ENCODE measurements at places on chromosomes 3 and 15. TPM values are rescaled to one million over a fixed set of nuclear protein-coding genes. Genes with fewer than 3 reads are reported as not detected.

KNG1 gene
- not detected for total RNA-seq

SEMA6D gene
- 13.5 TPM for total RNA-seq

NR1I2 gene
- not detected for total RNA-seq

CDHR4 gene
- total RNA-seq, result not detected

TNIK gene
- 9.6 TPM for total RNA-seq

- H3K27ac ChIP-seq, result no peak overlapping the region
- no peaks in the 10 kb centered on the region for H3K27me3 ChIP-seq
- peaks cover 18% of the 10 kb centered on the region for H3K4me1 ChIP-seq
- DNase-seq, result peak; percentile 13
- no peaks in the 10 kb centered on the region for H3K36me3 ChIP-seq
- H3K4me3 ChIP-seq, result no peak overlapping the region
Measured at GRCh38 chr3:48268936-48269561, 28.1 kb downstream of the ZNF589 start.

DNA sequence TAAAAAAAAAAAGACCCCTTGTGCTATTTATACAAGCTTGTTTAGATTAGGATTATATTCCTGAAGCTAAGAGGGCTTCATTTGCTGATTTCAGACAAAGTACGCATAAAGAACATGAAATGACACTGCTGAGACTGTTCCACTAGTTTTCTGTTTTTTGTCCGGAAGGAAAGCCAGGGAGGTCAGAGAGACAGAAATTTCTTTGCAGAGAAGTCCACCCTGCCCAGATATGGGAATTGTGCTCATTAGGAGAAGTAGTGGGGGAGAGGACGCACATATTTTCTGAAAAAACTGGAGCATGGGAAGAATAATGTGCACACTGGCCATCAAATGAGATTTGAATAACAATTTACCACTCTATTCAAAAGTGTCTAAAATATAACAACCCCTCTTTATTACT, 220.9 kb upstream of the ICE2 start:
- DNase-seq, result no peak
- H3K36me3 ChIP-seq, result no peaks in the 10 kb centered on the region
- peaks cover 11% of the 10 kb centered on the region for H3K4me1 ChIP-seq
- no peak overlapping the region for H3K4me3 ChIP-seq
- H3K27ac ChIP-seq, result no peak overlapping the region
- no peaks in the 10 kb centered on the region for H3K27me3 ChIP-seq

- DNase-seq, result no peak
- H3K4me1 ChIP-seq, result peaks cover 18% of the 10 kb centered on the region
- H3K27me3 ChIP-seq, result no peaks in the 10 kb centered on the region
- no peak overlapping the region for H3K27ac ChIP-seq
- no peaks in the 10 kb centered on the region for H3K36me3 ChIP-seq
- H3K4me3 ChIP-seq, result no peak overlapping the region
Measured at GRCh38 chr3:124759666-124760401, 29.6 kb downstream of the UMPS start.

GRCh38 chr3:34283751-34284150, 485.3 kb downstream of the PDCD6IP start:
- H3K4me1 ChIP-seq, result no peaks in the 10 kb centered on the region
- no peak for DNase-seq
- no peaks in the 10 kb centered on the region for H3K27me3 ChIP-seq
- H3K27ac ChIP-seq, result no peak overlapping the region

DNA sequence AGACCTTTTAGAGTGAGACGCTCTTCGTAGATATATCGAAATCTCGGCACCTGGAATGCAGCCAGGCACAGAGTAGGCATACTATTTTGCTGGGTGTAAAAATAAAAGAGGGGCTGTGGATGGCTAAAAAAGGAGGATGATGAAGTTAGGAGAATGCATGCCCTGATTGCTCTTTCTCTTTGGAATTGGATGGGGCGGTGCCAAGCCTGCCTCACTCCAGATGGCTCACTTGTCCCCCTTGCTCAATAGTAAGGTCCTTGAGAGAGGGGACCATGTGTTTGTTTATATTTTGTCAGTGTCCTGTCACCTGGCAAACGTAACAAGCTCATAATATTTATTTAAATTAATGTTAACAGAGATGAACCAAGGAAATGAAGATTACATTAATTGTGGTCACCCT, 33.0 kb downstream of the SNRK start:
- no peaks in the 10 kb centered on the region for H3K27me3 ChIP-seq
- DNase-seq, result no peak
- H3K36me3 ChIP-seq, result no peaks in the 10 kb centered on the region
- peaks cover 55% of the 10 kb centered on the region for H3K4me1 ChIP-seq

- no peak overlapping the region for H3K27ac ChIP-seq
- no peaks in the 10 kb centered on the region for H3K27me3 ChIP-seq
- H3K4me3 ChIP-seq, result no peak overlapping the region
- no peak for DNase-seq
- H3K4me1 ChIP-seq, result peaks cover under 1% of the 10 kb centered on the region
- H3K36me3 ChIP-seq, result no peaks in the 10 kb centered on the region
Measured at GRCh38 chr15:60701261-60702019, 222.5 kb upstream of the ICE2 start.

GRCh38 chr3:71191031-71191482, 392.5 kb downstream of the FOXP1 start:
- H3K36me3 ChIP-seq, result no peaks in the 10 kb centered on the region
- H3K27me3 ChIP-seq, result no peaks in the 10 kb centered on the region
- DNase-seq, result no peak
- H3K4me1 ChIP-seq, result peaks cover 13% of the 10 kb centered on the region
- H3K4me3 ChIP-seq, result no peak overlapping the region

GRCh38 chr3:58464866-58465265, 27.0 kb upstream of the KCTD6 start:
- no peak overlapping the region for H3K4me3 ChIP-seq
- no peaks in the 10 kb centered on the region for H3K27me3 ChIP-seq
- no peaks in the 10 kb centered on the region for H3K36me3 ChIP-seq

DNA sequence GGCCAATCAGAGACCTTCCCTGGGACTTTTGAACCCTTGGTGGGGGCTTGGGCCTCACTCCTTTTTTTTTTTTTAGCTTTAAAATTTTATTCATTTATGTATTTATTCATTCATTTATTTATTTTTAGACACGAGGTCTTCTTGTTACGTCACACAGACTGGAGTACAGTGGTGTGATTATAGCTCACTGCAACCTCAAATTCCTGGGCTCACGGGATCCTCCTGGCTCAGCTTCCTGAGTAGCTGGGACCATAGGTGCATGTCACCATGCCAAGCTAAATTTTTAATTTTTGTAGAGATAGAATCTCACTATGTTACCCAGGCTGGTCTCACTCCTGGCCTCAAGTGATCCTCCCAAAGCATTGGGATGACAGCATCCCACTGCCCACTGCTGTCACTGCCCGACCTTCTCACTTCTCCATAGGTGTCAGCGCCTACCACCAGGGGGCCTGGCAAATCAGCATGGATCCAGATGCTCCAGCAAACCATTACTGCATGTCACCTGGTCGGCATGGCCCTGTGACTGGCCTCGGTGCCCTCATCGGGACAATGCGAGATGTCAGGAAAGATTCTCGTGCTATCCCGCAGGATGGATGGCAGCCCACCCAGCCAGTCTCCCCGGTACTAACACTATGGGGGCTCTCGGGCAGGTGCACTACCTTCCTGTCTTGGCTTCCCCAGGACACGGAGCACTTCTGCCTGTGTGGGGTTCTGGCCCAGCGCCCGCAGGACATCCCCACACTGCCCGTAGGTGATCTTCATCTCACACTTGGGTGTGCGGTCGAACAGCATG, 3.0 kb downstream of the MYL3 start:
- no peak for DNase-seq
- H3K4me1 ChIP-seq, result peaks cover 5% of the 10 kb centered on the region
- H3K36me3 ChIP-seq, result no peaks in the 10 kb centered on the region
- H3K4me3 ChIP-seq, result no peak overlapping the region
- H3K27ac ChIP-seq, result no peak overlapping the region

GRCh38 chr3:31565288-31565687, 32.6 kb downstream of the STT3B start:
- H3K4me3 ChIP-seq, result no peak overlapping the region
- no peak for DNase-seq
- H3K4me1 ChIP-seq, result peaks cover 51% of the 10 kb centered on the region
- H3K36me3 ChIP-seq, result no peaks in the 10 kb centered on the region

DNA sequence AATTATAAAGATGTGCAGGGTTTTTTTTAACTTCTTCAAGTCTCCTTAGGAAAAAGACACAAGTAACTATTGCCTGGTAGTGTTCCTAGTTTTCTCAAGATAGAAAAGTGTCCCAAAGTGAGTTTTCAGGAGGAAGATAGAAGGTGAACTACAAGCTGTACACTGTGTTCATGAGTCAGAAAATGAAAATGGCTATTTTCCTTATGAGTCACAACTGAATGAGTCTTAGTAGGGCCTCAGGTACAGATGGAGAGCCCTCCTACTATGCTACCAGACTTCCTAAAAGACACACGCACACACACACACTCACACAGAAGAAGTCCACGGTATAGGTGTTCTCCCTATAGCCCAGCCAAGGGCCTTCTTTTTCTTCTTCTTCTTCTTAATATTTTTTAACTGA, 3.1 kb downstream of the MYO1E start:
- no peak overlapping the region for H3K4me3 ChIP-seq
- DNase-seq, result no peak
- H3K27ac ChIP-seq, result no peak overlapping the region
- H3K36me3 ChIP-seq, result no peaks in the 10 kb centered on the region
- H3K27me3 ChIP-seq, result no peaks in the 10 kb centered on the region

GRCh38 chr3:42371776-42372175, 38.6 kb downstream of the LYZL4 start:
- no peak overlapping the region for H3K4me3 ChIP-seq
- DNase-seq, result no peak
- H3K36me3 ChIP-seq, result no peaks in the 10 kb centered on the region
- no peaks in the 10 kb centered on the region for H3K4me1 ChIP-seq

DNA sequence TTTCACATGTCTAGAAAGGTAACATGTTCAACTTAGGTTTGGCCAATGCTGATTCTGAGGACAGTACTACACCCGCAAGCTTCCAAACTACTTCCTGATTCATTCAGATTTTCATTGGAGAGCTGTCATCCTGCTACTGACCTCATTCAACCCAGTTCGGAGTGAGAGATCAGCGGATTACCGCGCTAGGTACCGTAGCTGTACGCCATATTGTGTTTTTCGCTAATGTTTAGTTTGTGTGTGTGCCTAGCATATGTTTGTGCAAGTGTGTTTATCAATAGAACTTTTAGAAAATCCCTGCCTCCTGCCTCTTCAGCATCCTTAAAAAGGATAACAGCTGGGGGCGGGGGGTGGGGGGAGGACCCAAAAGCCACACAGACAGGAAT, 1.1 kb downstream of the ZBTB20 start:
- H3K4me3 ChIP-seq, result peak overlapping the region; percentile 91
- DNase-seq, result peak; percentile 78
- peaks cover 22% of the 10 kb centered on the region for H3K4me1 ChIP-seq
- peak overlapping the region; percentile 99 for H3K27ac ChIP-seq

DNA sequence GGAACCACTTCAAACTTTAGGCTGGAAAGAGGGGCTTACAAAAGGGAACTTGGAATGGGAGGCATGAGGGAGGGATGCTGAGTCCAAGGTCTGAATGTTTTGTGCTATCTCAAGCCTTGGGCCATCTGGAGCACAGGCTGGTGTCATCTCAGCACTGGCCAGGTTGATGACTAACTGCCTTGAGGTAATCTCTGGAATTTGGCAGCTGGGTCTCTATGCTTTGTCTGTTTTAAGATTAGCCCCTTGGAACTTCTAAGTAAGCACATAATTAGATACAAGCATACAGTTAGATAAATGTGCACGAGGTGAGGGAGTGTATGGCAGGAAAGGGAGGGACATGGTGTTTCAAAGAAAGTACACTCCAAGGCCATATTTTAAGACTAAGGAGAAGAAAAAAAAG, 252.4 kb upstream of the CCDC54 start:
- no peaks in the 10 kb centered on the region for H3K27me3 ChIP-seq
- H3K36me3 ChIP-seq, result no peaks in the 10 kb centered on the region
- H3K27ac ChIP-seq, result no peak overlapping the region
- no peaks in the 10 kb centered on the region for H3K4me1 ChIP-seq

- no peaks in the 10 kb centered on the region for H3K27me3 ChIP-seq
- no peak for DNase-seq
- peaks cover 8% of the 10 kb centered on the region for H3K4me1 ChIP-seq
- no peak overlapping the region for H3K27ac ChIP-seq
- no peaks in the 10 kb centered on the region for H3K36me3 ChIP-seq
Measured at GRCh38 chr15:96220657-96221056, 109.8 kb upstream of the NR2F2 start.

- no peaks in the 10 kb centered on the region for H3K27me3 ChIP-seq
- no peak for DNase-seq
- no peak overlapping the region for H3K27ac ChIP-seq
- no peaks in the 10 kb centered on the region for H3K36me3 ChIP-seq
- H3K4me1 ChIP-seq, result no peaks in the 10 kb centered on the region
Measured at GRCh38 chr3:66602237-66602636, 101.4 kb upstream of the LRIG1 start.

DNA sequence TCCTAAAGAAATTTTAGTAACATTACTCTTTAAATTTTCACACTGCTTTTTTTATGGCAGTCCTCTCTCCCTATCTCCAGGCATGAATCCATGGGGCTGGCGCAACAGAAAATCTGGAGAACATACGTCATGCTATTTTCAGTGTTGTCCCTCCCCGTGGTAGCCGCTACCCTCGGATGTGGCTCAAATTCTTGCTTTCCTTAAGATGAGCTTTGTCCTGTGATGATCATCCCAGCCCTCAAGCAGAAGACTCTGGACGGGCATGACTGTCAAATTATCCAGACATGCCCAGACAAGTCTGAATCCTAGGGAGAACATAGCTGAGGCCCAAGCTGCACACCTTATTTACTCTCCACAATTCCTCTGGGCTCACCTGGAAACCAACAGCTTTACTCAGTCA, 49.1 kb downstream of the FMN1 start:
- DNase-seq, result no peak
- no peaks in the 10 kb centered on the region for H3K27me3 ChIP-seq
- no peaks in the 10 kb centered on the region for H3K36me3 ChIP-seq
- H3K4me1 ChIP-seq, result no peaks in the 10 kb centered on the region
- no peak overlapping the region for H3K27ac ChIP-seq

DNA sequence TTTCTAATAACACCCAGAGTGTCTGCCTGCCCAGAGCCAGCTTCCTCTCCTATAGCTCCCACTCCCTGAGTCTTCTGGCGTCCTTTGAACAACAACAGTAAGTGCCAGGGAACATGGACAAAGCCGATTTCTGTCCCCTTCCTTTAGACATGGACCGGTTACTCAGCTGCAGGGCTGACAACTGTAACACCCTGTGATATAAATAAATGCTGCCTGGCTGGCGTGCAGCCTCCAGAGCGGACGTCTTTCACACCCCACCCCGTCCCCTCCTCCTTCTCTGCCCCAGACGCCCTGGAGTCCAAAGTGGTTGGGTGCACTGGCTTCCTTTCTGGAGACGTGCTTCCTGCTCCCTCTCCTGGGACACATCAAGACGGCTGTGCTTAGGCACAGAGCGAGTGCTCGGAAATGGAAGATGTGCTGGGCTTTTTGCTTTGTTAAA, 281.9 kb upstream of the LRRFIP2 start:
- peaks cover 11% of the 10 kb centered on the region for H3K27me3 ChIP-seq
- no peak overlapping the region for H3K4me3 ChIP-seq
- no peaks in the 10 kb centered on the region for H3K36me3 ChIP-seq

DNA sequence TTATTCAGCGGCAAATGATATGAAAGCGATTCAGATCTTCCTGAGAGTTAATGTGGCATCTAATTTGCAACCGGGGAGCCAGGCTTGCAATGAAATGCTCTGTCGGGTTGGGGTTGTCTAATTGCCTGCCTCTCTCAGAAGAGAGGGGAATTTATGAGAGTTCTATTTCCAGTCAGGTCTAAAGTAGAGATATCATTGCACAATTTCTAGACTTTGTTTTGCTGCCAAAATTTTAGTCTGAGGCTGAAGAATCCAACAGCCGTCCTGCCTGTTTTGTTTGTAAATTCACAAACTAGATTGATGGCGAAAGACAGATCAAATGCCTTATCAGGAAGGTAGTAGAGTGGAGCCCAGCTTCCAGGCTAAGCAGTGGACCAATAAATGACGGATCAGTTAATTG, 610 bp downstream of the LIPC start:
- no peak overlapping the region for H3K4me3 ChIP-seq
- no peaks in the 10 kb centered on the region for H3K36me3 ChIP-seq
- H3K27me3 ChIP-seq, result no peaks in the 10 kb centered on the region
- peak overlapping the region; percentile 62 for H3K27ac ChIP-seq
- peaks cover 38% of the 10 kb centered on the region for H3K4me1 ChIP-seq

All from body of pancreas (tissue), 4 donors.